ENCODE measurements at places on chromosomes 2 and 18.

DNA sequence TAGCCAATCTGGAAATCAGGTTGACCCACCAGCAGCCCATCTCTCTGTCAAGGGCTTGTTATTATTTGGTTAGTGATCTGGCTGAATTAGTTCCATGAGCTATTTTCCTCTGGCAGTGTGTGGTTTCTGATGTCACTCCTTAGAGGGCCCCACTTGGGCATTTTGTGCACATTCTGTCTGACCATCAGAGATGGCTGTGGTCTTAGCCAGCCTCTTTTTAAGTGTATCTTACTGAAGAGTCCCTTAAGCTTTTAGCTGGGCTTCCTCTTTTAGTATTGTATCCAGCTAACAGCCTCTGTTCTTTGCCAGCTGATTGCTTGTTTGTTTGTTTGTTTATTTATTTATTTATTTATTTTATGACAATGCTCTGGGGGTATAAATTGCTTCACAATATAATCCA lies 951.1 kb upstream of the CNTNAP5 start:
- no peak for DNase-seq

DNA sequence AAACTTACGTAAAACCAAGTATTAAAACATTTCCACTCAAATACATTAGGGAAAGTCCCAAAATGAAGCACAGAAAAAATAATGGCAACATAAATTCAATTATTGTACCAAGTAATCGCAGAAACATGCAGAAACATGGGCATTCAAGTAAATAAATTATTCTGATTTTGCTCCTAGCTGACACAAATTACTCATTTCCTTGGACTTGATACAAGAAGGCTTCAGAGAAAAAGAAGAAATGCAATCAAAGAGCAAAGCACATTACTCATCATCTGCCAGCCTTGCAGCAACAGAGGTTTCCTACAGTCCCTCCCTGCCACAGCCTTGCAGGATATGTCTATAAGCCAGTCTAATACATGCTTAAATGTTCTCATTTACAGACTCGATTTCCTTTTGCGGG lies 439.8 kb upstream of the LYPD1 start:
- DNase-seq, result no peak

- DNase-seq, result peak; percentile 51
These were observed 1.6 kb downstream of the ZNF516 start for GRCh38 chr18:76493213-76494161.

DNA sequence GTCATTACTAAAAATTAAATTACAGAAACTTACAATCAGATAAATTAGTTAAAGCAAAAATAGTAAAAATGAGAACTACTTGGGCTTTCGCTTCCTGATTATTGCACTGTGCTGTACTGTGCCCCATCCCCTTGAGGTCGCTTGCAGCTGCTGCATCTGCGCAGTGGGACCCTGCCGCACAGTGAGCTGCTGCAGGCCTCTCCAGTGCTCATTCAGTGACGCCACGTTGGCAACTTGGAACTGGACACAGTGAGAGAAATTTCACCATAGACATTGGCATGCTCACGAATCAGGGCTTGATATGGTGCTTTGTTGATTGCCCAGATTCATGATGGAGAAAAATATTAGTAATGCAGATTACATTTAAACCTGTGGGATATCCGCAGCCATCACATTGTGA lies 290.8 kb upstream of the MYT1L start:
- DNase-seq, result no peak

GRCh38 chr18:70422391-70422965 lies 133.6 kb downstream of the SOCS6 start:
- DNase-seq, result no peak

- DNase-seq, result no peak
These were observed 600.0 kb upstream of the SLC39A10 start for GRCh38 chr2:195057001-195057400.

GRCh38 chr18:12747530-12748315 lies 44.9 kb downstream of the PSMG2 start:
- no peak for DNase-seq

- no peak for DNase-seq
These were observed 4.5 kb downstream of the CYS1 start for GRCh38 chr2:10075571-10076209.

- DNase-seq, result no peak
These were observed 37.5 kb upstream of the NPAS2 start for GRCh38 chr2:100782380-100782878.

DNA sequence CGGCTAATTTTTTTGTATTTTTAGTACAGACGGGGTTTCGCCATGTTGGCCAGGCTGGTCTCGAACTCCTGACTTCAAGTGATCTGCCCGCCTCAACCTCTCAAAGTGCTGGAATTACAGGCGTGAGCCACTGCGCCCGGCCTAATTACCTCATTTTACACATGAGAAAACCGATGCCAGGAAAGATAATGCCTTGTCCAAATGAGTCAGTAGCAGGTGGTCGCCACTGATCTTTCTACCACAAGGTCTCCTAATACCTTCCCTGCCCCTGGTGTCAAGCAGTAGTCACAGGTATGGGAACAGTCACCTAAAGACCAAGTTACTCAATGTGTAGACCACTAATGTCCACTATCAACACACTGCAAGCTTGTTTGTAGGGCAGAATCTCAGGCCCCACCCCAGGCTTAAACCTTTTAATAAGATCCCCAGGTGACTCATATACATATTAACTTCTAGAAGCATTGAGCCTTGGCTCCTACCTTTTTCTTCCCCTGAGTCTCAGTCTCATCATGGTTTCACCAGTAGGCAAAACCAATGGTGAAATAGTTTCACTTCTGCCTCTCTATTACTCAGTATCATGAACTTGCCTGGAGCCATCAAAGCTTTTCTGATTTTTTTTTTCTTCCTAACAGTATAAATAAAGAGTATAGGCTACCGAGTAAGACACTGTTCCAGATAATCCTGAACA lies 6.9 kb upstream of the EPB41L5 start:
- no peak for DNase-seq

- no peak for DNase-seq
These were observed 653.0 kb upstream of the CHAC2 start for GRCh38 chr2:53114582-53114981.

- no peak for DNase-seq
These were observed 17.9 kb upstream of the LRRTM1 start for GRCh38 chr2:80322311-80322920.

GRCh38 chr18:63097178-63097577 lies 222.4 kb downstream of the BCL2 start:
- no peak for DNase-seq

DNA sequence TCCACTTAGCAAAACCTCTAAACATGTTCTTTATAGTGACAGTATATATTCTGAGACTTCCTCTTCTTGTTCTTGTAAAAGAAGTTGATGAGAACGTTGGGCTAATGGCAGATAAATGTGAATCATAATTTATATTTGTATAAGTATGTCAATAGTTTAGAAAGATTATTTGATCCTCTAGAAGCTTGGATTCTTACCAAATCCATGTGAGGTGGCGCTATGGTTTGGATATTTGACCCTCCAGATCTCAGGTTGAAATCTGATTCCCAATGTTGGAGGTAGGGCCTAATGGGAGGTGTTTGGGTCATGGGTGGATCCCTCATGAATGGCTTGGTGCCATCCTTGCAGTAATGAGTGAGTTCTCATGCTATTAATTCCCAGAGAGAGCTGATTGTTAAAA lies 29.8 kb upstream of the SCN1A start:
- DNase-seq, result no peak

DNA sequence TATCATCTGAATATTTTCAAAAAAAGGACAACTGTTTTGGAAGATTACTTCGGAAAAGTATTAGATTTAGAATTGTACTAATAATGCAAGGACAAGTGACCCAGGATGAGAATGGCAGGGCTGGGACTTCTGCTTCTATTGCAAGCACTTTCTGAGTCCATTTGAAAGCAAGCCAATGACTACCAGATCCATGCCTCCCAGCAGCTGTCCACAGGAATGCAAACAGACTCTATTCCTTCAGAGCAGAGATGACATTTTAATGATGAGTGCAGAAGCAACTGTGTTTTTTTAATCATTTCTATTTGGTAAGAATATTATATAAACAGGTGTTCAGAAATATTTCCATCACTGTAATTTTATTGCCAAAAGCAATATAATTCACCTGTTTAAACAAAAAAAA lies 456.7 kb downstream of the SOX11 start:
- no peak for DNase-seq

- no peak for DNase-seq
These were observed 66.7 kb downstream of the FECH start for GRCh38 chr18:57519668-57520424.

DNA sequence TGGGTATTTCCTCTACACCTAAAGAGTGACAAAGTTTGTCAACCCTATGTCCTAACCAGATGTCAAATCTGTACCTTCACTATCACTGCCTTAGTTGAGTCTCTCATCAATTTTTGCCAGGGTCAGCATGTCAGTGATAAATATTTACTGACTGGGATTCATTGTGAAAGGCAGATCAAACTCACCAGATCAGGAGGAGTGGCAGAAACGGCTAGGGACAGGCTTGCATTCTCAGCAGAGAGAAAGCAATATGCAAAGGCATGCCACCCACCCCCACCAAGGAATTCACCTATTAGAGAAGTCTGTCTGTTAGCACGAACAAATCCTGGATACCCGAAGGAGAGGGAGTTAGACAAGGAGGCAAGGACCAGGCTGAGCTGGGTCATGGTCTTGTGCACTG lies 62.6 kb downstream of the PTPN2 start:
- no peak for DNase-seq

- DNase-seq, result no peak
These were observed 111.7 kb downstream of the PARD3B start for GRCh38 chr2:204657024-204657423.

- no peak for DNase-seq
These were observed 799.6 kb upstream of the HS6ST1 start for GRCh38 chr2:129118296-129118695.

DNA sequence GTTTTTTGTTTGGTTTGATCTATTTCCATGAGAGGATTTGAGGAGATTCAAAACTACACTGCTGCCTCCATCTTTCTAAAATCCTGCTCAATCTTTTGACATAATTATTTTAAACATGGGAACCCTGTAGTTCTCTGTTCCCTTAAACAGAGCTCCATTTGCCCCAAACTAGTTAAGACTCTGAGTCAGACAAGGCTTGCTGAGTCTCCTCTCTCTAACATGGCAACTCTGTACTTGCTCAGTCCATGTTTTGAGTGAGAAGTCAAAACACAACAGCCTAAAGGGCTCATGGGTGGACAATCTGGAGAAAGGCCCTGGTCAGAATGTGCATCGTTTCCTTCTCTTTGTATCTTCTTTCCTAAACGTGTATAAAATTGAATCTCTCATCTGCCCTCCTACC lies 7.1 kb upstream of the STAMBP start:
- no peak for DNase-seq

- no peak for DNase-seq
These were observed 197.4 kb downstream of the CAMKMT start for GRCh38 chr2:44559108-44559507.

GRCh38 chr18:11497585-11497984 lies 111.8 kb upstream of the SLC35G4 start:
- no peak for DNase-seq

- DNase-seq, result no peak
These were observed 1202.8 kb downstream of the CNTNAP5 start for GRCh38 chr2:125227843-125228392.

GRCh38 chr2:147297820-147298219 lies 547.0 kb upstream of the ACVR2A start:
- DNase-seq, result no peak

- DNase-seq, result no peak
These were observed 141.5 kb upstream of the SP5 start for GRCh38 chr2:170573671-170574070.
